ENCODE measurements at places on chromosomes 4 and X.

- no peak for DNase-seq
Measured at GRCh38 chr4:156113138-156113765, 159.6 kb upstream of the CTSO start.

DNA sequence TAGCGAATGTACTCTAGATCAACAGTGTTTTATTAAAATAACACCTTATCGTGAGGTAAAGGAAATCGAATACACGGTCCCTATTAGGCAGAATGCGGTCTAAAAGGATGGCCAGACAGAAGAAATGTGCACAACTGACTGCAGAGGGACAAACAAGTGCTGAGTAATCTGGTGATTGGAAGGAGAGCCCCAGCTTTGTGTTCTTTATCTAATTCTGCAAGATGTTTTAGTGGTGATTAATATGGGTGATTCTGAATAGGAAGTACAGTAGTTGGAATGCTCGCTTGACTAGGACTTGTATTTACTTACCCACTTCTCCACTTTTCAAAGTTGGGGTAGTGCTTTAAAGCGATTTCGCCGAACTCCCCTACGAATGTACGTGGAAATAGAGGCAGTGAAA lies 1.2 kb downstream of the WDR44 start:
- peak; percentile 71 for DNase-seq

DNA sequence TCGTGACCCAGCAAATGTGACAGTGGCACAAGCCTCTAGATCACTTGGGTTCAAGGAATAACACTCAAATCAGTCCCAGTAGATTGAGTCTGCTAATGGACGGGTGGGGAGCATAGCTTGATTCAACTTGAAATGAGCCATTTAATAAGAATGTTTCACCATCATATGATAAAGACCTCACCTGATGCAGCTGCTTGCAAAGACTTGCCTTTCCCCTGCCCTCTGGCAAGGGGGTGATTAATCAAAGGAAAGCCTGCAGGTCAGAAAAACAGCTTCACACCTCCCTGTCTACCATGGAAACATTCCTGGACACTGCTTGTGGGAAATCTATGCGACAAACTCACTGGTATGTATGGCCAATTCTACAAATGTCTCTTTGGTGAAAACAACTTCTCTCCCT lies 54.5 kb downstream of the CD99L2 start:
- no peak for DNase-seq

GRCh38 chrX:19496711-19497110 lies 18.6 kb downstream of the MAP3K15 start:
- DNase-seq: no peak

GRCh38 chrX:13258052-13258444 lies 61.8 kb downstream of the ATXN3L start:
- no peak for DNase-seq

DNA sequence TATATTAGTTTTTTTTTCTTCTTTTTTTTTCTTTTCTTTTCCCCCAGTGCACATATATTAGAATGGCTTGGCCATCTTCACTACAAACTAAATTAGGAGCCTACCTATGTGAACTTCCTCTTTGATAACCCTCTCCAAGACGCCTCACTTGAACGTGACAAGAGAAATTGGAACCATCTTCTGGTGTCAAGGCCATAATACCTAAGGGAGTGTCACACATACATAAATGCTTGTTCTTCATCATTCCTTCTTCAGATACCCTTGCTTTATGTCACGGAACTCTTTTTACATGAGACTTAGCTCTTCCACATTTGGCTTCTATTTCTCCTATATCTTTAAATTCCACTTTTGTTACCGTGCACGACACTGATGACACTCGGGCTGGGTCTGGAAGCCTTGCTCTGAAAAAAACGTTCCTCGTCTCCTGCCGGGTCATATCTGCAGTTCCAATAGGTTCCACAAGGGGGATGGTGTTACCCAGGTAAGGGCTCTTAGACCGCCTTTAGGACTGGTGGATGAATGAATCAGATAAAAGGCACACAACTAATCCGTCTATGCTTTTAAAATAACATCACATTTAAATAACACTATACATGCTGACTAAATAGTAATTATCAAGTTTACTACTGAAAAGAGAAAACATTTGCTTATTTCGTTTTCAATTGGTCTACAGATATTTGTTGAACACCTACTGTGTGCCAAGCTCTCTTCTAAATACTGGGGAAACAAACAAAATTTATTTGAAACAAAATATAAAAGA lies 19.9 kb downstream of the DGAT2L6 start:
- DNase-seq: peak; percentile 37

DNA sequence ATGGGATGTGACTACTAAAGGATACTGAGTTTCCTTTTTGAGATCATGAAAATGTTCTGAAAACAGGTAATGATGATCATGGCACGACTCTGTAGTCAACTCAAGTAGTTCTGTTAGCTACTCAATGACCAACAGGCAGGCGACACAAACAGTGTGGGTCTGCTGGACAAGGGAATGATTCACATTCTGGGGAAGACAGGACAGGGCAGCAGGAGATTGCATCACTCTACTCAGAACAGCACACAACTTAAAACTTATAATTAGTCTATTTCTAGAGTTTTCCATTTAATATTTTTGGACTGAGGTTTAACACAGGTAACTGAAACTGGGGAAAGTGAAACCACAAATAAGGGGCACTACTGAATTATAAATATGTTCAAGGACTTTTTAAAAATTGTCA lies 365.2 kb downstream of the PRDM5 start:
- peak; percentile 40 for DNase-seq

GRCh38 chr4:53906606-53907190 lies 157.7 kb downstream of the CHIC2 start:
- DNase-seq: no peak

- no peak for DNase-seq
Measured at GRCh38 chr4:10983885-10984640, 299.5 kb upstream of the CLNK start.

DNA sequence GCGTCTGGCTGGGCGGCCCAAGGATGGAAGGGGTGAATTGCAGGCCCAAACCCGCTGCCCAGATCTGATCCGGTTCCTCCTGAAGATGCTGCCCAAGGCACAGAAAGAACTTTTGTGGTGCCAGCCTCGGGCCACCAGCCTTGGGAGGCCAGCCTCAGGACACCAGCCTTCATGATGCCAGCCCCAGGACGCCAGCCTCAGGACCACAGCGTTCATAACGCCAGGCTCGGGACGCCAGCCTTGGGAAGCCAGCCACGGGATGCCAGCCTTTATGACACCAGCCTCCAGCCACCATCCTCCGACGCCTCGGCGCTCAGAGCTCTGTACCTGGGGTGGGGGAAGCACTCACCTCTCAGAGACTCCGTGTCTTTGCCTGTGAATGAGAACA lies 107.8 kb downstream of the ADRA2C start:
- DNase-seq: no peak

GRCh38 chr4:10336471-10336870 lies 120.8 kb downstream of the ZNF518B start:
- peak; percentile 21 for DNase-seq

Data from fibroblast of skin of back (primary cell).